ENCODE measurements at places on chromosomes 3 and 15. TPM values are rescaled to one million over a fixed set of nuclear protein-coding genes. Genes with fewer than 3 reads are reported as not detected.

Gene PLCL2
- total RNA-seq: 5.6 TPM

Gene HRG
- total RNA-seq: 0.25 TPM

Gene EFCC1
- 3.7 TPM for total RNA-seq

DNA sequence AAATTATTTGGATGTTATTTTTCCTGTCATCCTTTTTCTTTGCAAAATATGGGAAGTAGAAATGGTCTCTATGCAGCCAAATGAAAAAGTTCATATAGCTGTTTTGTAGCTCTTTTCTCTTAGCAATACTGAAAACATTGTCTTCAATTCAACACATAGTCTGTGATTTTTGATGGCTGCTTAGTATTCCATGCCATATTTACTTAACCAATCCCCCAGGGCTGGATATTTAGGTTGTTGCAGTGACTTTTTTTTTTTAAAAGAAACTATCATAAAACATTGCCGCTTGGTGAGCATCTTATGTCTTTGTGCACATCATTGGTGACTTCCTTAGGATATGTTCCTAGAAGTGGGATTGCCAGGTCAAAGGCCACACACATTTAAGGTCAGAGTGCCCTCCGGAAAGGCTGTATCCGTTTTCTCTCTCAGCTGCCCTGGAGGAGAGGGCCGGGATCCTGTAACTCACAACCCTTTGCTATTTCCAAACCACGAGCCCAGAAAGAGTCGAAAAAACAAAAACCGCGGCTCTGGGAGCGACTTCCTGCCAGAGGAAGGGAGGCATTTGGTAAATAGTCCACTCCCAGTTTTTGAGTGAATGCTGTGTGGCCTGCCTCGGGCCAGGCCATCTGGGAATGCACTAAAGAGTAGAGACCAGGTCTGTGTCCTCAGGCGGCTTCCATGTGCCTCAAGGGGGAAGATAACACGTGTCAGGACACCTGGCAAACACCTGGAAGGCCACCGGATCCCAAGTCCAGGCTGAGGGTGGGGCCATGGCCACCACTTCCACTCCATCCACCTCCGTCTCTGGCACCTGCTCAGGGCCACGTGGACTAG is 41.9 kb downstream of the SMAD6 start:
- DNase-seq: no peak

Measured in vagina (tissue), 2 donors.